CMK (cell line): ENCODE measurements at places on chromosomes 3 and 15.

- no peak for DNase-seq
Measured at GRCh38 chr3:13011573-13012220, 61.5 kb downstream of the IQSEC1 start.

GRCh38 chr3:113436809-113437208, 4.5 kb downstream of the CFAP44 start:
- no peak for DNase-seq

- DNase-seq: no peak
Measured at GRCh38 chr3:52004163-52004787, 8.6 kb upstream of the RPL29 start.

DNA sequence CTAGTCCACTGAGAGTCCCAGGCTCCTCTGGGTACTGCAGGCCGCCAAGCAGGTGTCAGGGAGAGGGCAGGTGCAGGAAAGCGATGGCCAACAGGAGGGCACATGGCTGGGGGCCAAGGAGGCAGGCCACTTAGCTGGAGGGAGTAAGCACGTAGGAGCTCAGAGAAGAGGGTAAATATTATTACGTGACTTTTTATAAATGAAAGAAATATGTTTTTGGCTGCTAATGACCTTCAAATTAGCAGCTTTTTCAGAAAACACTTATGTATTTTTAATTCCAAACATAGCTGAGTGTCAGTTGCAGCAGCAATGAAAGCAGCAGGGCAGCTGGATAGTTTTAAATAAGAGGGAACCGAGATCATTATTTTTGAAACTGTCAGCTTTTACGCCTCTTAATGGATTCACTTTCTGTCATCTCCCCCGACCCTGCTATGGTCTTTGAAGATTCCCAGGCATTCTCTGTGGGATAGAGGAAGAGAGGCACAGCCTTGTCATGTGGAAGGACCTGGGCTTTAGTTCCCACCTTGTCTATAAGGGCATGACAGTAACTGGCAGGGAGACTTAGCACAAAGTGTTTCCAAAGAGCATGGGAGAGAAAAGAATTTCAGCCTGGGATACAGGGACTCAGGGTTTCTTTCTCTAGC, 477.1 kb downstream of the EPHB1 start:
- DNase-seq: no peak

GRCh38 chr3:45795882-45796765, at the start of gene SLC6A20:
TSS of gene SLC6A20 (minus strand) at chr3:45796536. CDS start at chr3:45796419, 117 bp downstream.
- no peak for DNase-seq

GRCh38 chr3:155853214-155854140, 750 bp downstream of the SLC33A1 start:
- no peak for DNase-seq

DNA sequence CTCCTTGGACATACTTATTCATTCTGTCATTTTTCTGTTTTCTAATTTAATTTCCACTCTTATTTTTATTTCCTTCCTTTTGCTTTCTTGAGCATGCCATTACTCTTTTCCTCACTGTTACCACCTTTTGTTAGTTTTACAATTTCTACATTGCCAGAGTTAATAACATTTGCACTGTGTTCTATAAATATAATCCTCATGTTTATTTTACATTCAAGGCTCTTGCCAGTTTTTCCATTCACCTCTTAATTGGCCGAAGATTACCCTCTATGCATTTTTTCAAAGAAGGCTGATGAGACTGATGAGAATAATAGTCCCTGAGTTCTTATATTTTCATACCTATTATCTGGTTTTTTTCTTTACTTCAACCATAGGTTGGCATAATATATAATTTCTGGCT, 10.5 kb downstream of the BTD start:
- no peak for DNase-seq

DNA sequence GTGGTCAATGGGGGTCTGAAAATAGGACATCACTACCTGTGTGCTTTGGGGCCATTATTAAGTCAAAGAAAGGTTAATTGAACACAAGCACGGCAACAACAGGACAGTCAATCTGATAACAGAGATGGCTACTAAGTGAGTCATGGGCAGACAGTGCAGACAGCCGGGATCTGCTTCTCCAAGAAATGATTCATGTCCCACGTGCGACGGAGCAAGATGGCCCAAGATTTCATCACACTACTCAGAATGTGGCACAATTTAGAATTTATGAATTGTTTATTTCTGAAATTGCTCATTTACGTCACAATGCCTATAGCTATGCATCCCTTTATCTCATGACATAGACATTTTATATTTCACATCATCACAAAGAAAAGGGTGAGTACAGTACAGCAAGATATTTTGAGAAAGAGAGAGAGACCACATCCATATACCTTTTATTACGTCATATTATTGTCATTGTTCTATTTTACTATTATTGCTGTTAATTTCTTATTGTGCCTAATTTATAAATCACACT, 770.6 kb upstream of the NR2F2 start:
- DNase-seq: no peak

DNA sequence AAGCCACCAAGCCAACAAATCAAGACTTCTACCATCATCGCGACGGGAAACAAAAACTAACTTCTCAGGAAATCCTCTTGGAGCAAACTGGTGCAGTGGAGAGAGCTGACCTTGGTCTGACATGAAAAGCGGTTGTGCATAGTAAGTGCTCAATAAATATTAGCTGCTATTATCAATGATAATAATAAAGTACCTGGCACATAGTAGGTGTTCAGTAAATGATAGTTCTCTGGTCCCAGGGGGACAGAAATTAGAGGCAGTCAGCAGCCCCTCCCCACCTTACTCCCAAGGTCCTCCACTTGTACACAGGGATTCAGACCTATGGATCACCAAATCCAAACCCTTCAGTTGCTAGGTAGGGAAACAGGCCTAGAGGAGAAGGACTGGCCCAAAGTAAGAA, 6.0 kb upstream of the CSK start:
- DNase-seq: no peak
